GM23338 (cell line): ENCODE measurements at places on chromosomes 12 and 14.

DNA sequence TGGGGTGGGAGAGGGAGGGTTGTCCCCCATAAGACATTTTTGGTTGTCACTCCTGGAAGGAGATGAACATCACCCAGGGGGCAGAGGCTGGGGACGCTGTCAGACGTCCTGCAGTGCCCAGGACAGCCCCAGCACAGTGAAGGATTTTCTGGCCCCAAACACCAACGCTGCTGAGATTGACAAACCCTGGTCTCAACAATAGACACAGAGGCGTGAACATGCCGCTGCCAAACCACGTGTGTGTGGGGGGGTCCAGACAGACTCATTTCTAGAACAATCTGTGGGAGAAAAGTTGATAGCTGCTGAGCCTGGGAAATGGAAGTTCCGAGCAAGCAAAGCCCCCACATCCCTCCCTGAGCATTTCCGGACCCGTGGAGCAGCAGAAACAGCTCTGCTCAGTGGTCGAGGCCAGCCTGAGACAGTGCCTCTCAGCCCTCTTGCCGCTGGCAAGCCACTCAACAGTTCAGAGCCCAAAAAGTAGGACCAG, 43.8 kb upstream of the CLMN start:
- no peak for DNase-seq

DNA sequence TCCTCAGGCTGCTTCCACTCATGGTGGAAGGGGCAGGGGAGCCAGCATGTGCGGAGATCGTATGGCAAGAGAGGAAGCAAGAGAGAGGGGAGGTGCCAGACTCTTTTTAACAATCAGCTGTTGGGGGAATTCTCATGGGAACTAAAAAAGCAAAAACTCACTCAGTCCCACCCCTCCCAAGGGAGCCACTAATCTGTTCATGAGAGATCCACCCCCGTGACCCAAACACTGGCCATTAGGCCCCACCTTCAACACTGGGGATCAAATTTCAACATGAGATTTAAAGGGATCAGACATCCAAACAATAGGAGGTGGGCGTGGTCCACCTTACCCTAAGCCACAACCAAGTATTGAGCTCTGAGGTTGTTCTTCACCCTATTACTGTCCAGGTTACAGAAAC, 375.1 kb downstream of the GRIN2B start:
- peak; percentile 60 for DNase-seq

DNA sequence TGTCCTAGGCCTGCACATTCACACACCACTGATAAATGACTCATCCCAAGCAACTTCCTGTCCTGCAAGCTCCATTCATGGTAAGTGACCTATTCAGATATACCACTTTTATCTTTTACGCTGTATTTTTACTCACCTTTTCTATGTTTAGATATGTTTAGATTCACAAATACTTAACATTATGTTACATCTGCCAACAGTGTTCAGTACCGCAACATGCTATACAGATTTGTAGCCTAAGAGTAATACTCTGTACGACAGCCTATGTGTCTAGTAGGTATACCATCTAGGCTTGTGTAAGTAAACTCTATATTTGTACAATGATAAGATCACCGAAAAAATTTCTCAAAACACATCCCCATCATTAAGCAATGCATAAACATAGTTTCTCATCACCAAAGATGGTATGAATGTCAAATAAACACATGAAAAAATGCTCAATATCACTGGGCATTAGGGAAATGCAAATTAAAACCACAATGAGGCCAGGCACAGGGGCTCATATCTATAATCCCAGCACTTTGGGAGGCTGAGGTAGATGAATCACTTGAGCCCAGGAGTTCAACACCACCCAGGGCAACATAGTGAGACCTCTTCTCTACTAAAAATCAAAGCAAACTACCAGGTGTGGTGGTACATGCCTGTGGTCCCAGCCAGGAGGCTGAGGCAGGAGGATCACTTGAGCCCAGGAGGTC, 20.7 kb downstream of the ATXN2 start:
- no peak for DNase-seq

- DNase-seq = no peak
Observed at GRCh38 chr14:88518592-88519512, 36.0 kb downstream of the PTPN21 start.

DNA sequence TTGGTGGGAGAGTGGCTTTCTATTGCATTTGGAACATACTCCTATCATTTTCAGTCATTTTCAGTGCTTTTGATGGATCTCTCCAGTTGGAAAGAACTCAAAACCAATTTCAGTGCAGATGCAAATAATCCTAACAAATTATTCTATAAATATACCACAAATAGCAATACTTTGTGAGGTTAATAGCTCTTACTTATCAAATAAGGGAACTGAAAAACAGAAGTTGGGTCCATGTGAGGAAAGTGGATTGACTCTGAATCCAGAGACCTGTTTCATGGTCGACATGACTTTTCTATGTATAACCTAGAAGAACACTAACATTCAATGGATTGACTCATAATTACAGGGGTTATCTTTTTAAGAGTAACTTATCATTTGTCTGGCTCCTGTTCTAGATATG, 248.6 kb downstream of the EGLN3 start:
- DNase-seq = no peak

GRCh38 chr12:93273834-93274564, 103.7 kb upstream of the NUDT4 start:
- DNase-seq = no peak

GRCh38 chr14:65160091-65160490, 57.8 kb upstream of the MAX start:
- DNase-seq = no peak

GRCh38 chr12:91432089-91432488, 249.5 kb upstream of the DCN start:
- DNase-seq = peak; percentile 54

DNA sequence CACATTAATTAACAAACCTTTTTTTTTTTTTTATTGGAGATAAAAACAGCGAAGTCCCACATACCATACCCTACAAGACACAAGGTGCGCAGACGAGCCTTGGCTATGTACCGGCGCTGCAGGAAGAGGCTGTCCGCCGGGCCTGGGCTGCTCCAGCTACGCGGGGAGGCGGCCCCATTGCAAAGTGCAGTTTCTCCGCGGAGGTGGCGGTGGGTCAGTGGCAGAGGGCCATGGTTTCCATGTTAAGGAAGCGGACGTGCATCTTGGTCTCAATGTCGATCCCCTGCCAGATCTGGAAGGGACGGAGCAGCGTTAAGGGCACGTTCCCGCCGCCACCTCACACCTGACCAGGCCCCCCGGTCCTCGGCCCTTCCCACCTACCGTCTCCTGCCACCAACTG, 60.3 kb downstream of the TESC start:
- no peak for DNase-seq

DNA sequence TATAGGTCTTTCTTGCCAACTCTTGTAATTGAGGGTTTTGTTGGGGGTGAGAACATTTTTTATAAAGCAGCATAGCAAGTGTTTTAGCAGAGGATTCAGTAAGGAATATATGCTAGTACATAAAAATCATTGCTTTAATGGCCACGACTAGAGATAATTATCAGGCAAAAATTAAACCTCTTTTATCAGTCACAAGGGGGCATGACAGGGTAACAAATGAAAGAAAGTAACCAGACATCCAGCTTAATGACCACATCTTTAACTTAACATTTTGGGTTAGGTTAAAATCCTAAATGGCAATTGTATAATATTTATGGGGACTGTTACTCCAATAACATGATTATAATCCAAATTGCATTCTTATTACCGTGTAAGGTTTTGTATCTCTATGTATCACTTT, 119.6 kb downstream of the LRRIQ1 start:
- peak; percentile 69 for DNase-seq

- DNase-seq = no peak
Observed at GRCh38 chr14:94284221-94284620, 8.8 kb downstream of the SERPINA10 start.

GRCh38 chr14:39768589-39768988, 336.4 kb upstream of the FBXO33 start:
- no peak for DNase-seq

GRCh38 chr12:93279565-93280412, 97.9 kb upstream of the NUDT4 start:
- no peak for DNase-seq

DNA sequence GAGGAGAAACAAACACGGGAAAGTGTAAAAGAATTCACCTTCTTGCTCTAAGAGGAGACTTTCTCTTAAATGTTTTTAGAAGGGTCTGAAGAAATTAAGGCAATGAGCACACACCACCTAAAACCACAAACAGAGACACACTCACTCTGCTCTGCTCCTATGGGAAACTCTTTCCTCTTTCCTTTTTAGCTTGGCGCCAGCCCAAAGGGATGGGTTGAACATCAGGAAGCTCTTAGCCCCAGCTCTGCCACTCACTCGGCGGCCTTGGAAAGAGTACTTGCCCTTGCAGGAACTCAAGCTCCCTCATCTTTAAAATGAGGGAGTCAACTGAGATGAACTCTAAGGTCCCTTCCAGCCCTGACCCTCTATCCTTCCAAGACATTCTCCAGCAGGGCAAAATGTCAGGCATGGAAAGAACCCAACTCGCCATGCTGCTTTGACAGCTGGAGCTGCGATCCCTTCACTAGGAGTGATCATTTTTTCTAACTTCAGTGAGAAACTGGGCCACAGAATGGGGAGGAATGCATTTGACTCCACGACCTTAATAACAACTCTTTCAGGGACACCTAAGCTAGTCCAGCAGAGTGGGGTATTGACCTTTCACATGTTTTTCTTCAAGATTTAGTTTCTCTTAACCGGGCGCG, 980 bp upstream of the RNASE8 start:
- no peak for DNase-seq

GRCh38 chr12:2672863-2673262, 121.9 kb upstream of the FKBP4 start:
- DNase-seq = no peak

GRCh38 chr12:53803194-53803593, 51.4 kb upstream of the CISTR start:
- no peak for DNase-seq

DNA sequence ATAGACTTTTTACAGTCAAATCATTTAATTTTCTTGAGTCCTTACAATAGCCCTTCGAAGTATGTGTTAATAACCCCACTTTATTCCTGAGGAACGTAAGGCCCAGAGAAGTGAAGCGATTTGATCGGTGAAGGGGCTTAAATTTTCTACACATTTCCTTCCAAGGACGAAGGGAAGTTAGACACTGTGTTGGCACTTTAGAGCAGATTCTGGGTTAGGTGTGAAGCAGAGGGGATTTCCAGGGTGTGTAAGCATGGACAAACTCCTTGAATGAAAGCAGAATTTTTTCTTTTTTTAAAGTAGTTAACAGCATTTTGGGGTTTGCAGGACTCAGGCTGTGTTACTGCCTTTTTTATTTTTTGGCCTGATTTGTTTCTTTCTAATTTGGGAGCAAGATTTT, 38.9 kb downstream of the PRORP start:
- DNase-seq = no peak

DNA sequence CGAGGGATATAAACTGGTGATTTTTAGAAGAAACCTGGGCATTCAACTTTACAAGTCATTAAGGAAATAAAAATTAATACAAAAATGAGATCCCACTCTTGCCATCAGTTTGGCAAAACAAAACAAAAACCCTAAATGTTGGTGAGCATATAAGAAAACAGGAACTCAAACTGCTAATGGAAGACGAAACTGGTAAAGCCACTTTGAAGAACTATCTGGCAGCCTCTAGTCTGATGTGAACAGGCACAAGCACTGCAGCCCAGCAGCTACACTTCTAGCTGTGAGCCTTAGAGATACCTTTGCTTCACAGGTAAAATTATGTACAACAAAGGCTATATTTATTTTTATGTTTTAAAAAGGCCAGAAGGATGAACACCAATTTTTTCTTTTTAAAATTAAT, 459.6 kb downstream of the ZFP36L1 start:
- no peak for DNase-seq

DNA sequence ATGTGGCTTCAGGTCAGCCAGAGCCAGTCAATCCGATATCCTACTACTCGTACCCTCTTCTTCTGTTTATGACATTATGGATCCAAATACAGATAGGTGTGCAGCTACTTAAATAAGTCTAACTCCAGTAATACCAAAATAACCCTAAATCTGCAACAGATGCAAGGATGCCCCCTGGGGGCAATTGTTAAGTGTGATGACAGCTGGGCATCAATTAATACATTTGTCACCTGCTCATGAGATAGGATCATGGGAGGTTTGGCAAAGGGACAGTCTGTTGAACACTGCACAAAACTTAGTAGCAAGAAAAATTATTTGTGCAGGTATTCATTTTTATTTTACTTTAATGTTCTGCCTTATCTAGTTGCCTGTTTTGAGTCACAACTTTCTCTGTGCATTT, 83.2 kb downstream of the SLC38A6 start:
- DNase-seq = no peak

DNA sequence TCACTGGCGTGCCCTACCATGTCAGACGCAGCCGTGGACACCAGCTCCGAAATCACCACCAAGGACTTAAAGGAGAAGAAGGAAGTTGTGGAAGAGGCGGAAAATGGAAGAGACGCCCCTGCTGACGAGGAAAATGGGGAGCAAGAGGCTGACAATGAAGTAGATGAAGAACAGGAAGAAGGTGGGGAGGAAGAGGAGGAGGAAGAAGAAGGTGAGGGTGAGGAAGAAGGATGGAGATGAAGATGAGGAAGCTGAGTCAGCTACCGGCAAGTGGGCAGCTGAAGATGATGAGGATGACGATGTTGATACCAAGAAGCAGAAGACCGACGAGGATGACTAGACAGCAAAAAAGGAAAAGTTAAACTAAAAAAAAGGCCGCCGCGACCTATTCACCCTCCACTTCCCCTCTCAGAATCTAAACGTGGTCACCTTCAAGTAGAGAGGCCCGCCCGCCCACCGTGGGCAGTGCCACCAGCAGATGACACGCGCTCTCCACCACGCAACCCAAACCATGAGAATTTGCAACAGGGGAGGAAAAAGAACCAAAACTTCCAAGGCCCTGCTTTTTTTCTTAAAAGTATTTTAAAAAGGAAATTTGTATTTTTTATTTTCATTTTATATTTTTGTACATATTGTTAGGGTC, 13.2 kb downstream of the TRIP11 start:
- DNase-seq = no peak

GRCh38 chr12:70487440-70487839, 121.3 kb downstream of the KCNMB4 start:
- no peak for DNase-seq

- no peak for DNase-seq
Observed at GRCh38 chr14:90040411-90040810, 21.4 kb upstream of the KCNK13 start.

DNA sequence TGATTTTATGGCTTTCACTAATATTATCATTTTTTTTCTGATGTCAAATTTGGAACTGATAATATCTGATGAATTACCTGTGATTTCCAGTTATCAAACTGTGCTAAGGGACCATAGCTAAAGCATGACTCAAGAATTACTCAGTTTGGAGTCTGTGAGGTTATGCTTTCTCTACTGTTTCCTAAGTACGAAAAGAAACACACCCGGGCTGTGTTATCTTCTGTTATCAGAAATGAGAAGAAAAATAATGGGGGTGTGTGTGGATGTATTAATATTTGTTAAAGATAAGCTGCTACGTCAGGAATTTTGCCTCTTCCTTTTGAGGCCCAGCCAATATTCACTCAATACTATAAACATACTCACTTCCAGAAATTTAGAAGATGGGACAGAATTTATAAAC, 1401.9 kb upstream of the FLRT2 start:
- no peak for DNase-seq
